ENCODE measurements at places on chromosomes 5 and 9. TPM values are rescaled to one million over a fixed set of nuclear protein-coding genes. Genes with fewer than 3 reads are reported as not detected.

Gene HRH2
- not detected for total RNA-seq

Gene RAB3C
- total RNA-seq = not detected

Gene PRUNE2
- 2.2 TPM for total RNA-seq

Gene PCDHGA3
- total RNA-seq = not detected

Gene SCGB3A1
- not detected for total RNA-seq

Gene PDLIM4
- total RNA-seq = 52.2 TPM

Gene NR2F1-AS1
- total RNA-seq = 6.0 TPM

Gene ELOVL7
- 0.05 TPM for total RNA-seq

Gene IFNA21
- total RNA-seq = not detected

Gene GDF9
- total RNA-seq = 0.21 TPM

Gene ADGRD2
- total RNA-seq = not detected

Gene PCDHB12
- total RNA-seq = 6.2 TPM

Gene FBP2
- not detected for total RNA-seq

DNA sequence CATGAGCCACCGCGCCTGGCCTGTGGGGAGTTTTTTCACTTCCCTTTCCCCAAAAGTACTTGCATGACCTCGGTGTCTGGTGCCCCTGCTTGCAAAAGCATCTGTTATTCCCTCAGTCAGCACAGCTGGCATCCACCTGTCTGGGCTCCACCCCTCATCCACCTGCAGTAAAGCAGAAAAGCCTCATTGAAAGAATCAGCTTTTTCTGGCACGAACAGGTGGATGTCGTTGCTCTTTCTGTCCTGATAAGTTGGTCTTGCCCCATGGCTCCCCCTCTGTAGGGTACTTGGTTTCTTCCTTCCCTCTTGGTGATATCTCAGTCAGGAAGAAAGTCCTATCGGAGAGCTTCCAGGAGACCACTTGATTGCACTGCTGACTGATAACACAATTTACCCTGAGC is 37.4 kb downstream of the WWC1 start:
- no peaks in the 10 kb centered on the region for H3K27me3 ChIP-seq
- H3K36me3 ChIP-seq = no peaks in the 10 kb centered on the region
- no peak overlapping the region for H3K4me3 ChIP-seq
- H3K4me1 ChIP-seq = peaks cover 25% of the 10 kb centered on the region
- no peak for DNase-seq
- H3K27ac ChIP-seq = no peak overlapping the region

GRCh38 chr5:102295534-102296177 is 428 bp downstream of the SLCO4C1 start:
- no peaks in the 10 kb centered on the region for H3K36me3 ChIP-seq
- H3K27ac ChIP-seq = no peak overlapping the region
- peaks cover 16% of the 10 kb centered on the region for H3K27me3 ChIP-seq
- H3K4me1 ChIP-seq = peaks cover 12% of the 10 kb centered on the region
- peak overlapping the region; percentile 34 for H3K4me3 ChIP-seq

DNA sequence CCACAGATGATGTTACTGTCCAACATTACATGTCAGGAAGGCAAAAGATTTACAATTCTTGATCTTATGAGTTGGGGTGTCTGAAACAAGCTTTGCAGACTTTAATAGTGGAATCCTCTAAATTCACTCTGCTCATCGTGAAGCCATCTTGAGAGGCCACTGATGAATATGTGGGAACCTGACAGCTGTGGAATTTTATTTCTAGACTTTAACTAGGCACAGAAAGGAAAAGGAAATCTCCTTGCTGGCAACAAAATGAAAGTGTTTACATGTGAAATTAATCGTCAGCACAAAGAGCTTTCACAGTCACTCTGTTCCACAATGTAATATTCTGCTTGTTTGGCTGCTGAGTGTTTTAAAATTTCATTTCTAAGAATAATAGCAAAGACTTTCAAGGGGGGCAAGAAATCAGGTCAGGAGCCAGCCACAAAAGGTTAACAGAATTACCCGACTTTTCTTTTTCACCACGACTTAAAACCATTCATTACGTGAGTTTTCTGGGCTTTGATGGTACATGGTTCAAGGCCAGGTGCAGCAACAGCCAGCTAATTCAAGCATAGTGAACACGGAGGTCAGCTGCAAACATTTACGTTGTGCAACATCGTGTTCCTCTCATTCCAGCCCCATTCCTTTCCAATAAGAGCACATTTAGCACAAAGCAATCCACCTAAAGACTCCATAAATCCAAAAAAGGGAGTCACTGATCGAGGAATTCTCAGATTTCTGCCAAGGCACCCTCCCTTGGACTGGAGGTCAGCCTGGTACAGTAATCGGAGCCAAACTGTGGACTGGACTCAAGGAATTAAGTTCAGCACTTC is 14.6 kb downstream of the NREP start:
- H3K36me3 ChIP-seq = no peaks in the 10 kb centered on the region
- H3K27me3 ChIP-seq = no peaks in the 10 kb centered on the region
- 0 out of 2 replicates have a peak overlapping the region, but pooled peaks have one; percentile 3 for H3K4me3 ChIP-seq
- no peak overlapping the region for H3K27ac ChIP-seq
- DNase-seq = peak; percentile 39

- peaks cover 14% of the 10 kb centered on the region for H3K36me3 ChIP-seq
- H3K27me3 ChIP-seq = no peaks in the 10 kb centered on the region
- H3K4me1 ChIP-seq = peaks cover 50% of the 10 kb centered on the region
- peak overlapping the region; percentile 98 for H3K4me3 ChIP-seq
Measured at GRCh38 chr9:111897601-111898137, 1.1 kb downstream of the UGCG start.

- H3K4me1 ChIP-seq = peaks cover 20% of the 10 kb centered on the region
- DNase-seq = no peak
- no peak overlapping the region for H3K27ac ChIP-seq
- H3K27me3 ChIP-seq = no peaks in the 10 kb centered on the region
Measured at GRCh38 chr5:113240951-113241726, 193.7 kb downstream of the TSSK1B start.

DNA sequence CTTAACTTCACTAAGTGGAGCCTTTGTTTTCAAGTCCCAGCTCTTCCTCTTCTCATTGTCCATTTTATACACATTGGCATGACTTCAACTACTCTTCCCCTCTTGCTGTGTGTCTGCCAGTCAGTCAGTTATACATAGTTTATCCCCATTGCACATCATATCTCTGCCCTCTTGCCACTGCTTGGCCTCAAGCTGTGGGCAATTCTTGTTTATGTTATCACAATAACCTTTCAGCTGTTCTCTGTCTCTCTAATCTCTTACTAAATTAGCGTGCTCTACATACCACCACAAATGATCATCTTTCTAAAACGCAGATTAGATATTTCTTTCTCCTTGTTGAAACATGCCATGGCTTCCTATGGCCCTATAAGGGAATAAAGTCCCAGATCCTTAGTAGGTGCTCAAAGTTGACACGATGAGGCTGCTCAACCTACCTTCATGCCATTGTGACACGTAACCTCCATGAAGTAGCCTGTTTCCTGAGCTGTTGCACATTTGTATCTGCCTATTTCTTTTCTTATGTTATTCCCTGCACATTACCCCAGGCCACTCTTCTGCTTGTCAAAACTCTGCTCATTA is 239.3 kb downstream of the GAS1 start:
- no peaks in the 10 kb centered on the region for H3K36me3 ChIP-seq
- H3K27ac ChIP-seq = no peak overlapping the region
- no peaks in the 10 kb centered on the region for H3K4me1 ChIP-seq
- no peaks in the 10 kb centered on the region for H3K27me3 ChIP-seq

- no peak overlapping the region for H3K4me3 ChIP-seq
- H3K4me1 ChIP-seq = peaks cover 16% of the 10 kb centered on the region
- H3K27me3 ChIP-seq = no peaks in the 10 kb centered on the region
- H3K36me3 ChIP-seq = peaks cover 14% of the 10 kb centered on the region
- no peak overlapping the region for H3K27ac ChIP-seq
Measured at GRCh38 chr5:73748510-73749400, 122.8 kb downstream of the ARHGEF28 start.

DNA sequence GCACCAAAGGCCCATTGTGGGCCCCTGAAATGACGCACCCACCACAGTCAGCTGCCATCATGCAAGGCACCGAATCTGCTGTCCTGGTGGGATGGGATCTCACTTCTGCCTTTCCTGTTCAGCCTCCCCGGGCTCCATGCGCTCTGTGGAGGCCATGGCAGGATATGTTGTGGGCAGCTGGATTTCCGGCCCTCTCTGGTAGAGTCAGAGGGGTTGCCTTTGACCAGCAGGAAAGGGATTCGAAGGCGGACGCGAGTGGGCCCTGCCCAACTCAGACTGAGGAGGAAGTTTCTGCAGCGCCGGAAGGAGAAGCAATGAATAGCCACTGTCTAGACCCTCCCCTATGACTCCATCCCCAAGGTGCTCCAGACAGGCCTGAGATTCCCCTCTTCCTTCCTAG is 35.5 kb downstream of the GADD45G start:
- H3K4me3 ChIP-seq = no peak overlapping the region
- no peak overlapping the region for H3K27ac ChIP-seq
- H3K27me3 ChIP-seq = no peaks in the 10 kb centered on the region
- no peaks in the 10 kb centered on the region for H3K4me1 ChIP-seq

GRCh38 chr9:111036429-111036789 is 1.9 kb downstream of the LPAR1 start:
- H3K27ac ChIP-seq = no peak overlapping the region
- H3K36me3 ChIP-seq = peaks cover 8% of the 10 kb centered on the region
- no peak for DNase-seq

- peaks cover 50% of the 10 kb centered on the region for H3K4me1 ChIP-seq
- H3K27ac ChIP-seq = no peak overlapping the region
- H3K27me3 ChIP-seq = no peaks in the 10 kb centered on the region
- no peak overlapping the region for H3K4me3 ChIP-seq
- H3K36me3 ChIP-seq = peaks cover 11% of the 10 kb centered on the region
- DNase-seq = no peak
Measured at GRCh38 chr5:157543825-157544622, 31.6 kb downstream of the ADAM19 start.

GRCh38 chr5:33994845-33995244 is 10.4 kb upstream of the SLC45A2 start:
- H3K27ac ChIP-seq = no peak overlapping the region
- no peaks in the 10 kb centered on the region for H3K4me1 ChIP-seq
- H3K4me3 ChIP-seq = no peak overlapping the region
- H3K27me3 ChIP-seq = no peaks in the 10 kb centered on the region
- no peak for DNase-seq
- H3K36me3 ChIP-seq = no peaks in the 10 kb centered on the region

DNA sequence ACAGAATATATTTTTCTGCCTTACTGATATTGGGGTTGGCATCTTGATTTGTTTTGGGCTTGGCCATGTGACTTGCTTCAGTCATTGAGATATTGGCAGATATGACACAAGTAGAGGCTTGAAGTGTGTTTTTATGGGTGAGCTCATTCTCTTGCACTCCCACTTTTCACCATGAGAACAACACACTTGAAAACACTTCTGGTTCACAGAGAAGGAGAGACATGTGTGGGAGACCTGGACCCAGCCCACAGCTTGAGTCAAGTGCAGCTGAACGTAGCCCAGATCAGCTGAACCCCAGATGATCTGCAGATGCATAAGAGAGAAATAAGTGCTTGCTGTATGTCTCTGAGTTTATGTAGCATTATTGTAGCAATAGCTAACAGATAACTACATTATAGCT is 155.4 kb downstream of the SEMA6A start:
- no peaks in the 10 kb centered on the region for H3K4me1 ChIP-seq
- no peak for DNase-seq
- H3K4me3 ChIP-seq = no peak overlapping the region
- H3K27me3 ChIP-seq = no peaks in the 10 kb centered on the region

GRCh38 chr9:103169798-103170197 is 174.7 kb downstream of the CYLC2 start:
- H3K36me3 ChIP-seq = no peaks in the 10 kb centered on the region
- no peaks in the 10 kb centered on the region for H3K27me3 ChIP-seq
- no peak overlapping the region for H3K27ac ChIP-seq
- no peak for DNase-seq

DNA sequence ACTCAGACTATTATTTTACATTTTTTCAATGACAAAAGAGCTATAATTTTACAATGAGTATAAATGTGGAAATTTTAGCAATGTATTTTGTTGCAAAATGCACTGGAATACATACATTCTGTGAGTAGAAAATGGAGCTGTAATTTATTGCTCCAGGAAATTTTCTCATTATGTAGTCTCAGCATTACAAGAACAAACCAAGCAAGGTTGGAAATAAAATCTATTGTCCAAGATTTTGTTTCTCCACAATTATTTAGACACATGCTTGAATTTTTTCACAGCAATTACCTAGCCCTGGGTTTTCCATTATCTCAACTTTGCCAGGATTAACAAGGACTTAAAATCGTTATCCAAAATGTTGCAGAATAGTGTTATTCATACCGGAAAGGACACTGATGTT is 820.1 kb downstream of the CDH12 start:
- no peak overlapping the region for H3K27ac ChIP-seq
- no peak for DNase-seq
- H3K4me1 ChIP-seq = no peaks in the 10 kb centered on the region
- H3K36me3 ChIP-seq = no peaks in the 10 kb centered on the region
- H3K27me3 ChIP-seq = no peaks in the 10 kb centered on the region

DNA sequence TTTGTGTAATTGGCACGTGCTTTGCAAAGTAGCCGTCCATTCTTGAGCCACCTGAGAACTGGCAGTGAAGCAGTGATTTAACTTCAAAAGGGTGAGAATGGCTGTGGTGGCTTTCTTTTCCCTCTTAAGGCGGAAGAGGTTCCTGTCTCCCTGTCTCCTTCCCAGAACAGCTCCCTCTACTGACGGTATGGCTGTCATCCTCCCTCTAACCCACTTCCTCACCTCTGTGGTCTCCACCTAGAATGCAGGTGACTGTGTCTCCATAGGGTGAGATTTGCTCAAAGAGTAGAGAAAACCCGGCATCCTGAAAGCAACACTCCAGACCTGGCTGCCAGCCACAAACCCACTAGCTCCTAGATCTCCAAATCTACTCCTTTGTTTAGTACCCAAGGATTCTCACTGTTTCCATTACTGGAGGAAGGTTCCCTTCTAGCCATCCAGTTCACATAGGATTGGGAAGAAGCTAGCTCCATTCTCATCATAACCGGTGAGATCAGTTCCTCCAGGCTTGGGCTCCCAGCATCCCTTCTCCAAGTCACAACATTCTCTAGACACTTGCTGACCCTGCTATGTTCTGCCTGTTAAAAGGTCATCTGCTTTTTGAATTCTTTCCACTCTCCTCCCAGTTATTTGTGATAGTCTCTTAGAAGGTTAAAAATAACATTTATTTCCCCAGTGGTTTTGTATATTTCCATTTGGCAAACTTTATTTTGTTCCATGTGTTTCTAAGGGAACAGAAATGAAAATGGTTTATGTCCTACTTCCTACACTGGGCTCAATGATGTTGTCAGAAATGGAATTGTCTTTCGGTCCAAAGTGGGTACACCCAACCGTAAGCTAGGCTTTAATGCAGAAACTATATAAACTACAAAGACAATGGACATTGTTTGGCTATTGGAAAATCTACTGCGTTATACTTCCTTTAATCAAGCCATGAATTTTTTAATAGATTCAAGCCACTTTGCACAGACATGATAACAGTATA is 269.4 kb downstream of the CWC27 start:
- no peak overlapping the region for H3K4me3 ChIP-seq
- no peak overlapping the region for H3K27ac ChIP-seq
- no peaks in the 10 kb centered on the region for H3K27me3 ChIP-seq
- H3K36me3 ChIP-seq = no peaks in the 10 kb centered on the region
- no peak for DNase-seq

All from SJSA1 (cell line).